ENCODE measurements at places on chromosomes 5 and 9.

DNA sequence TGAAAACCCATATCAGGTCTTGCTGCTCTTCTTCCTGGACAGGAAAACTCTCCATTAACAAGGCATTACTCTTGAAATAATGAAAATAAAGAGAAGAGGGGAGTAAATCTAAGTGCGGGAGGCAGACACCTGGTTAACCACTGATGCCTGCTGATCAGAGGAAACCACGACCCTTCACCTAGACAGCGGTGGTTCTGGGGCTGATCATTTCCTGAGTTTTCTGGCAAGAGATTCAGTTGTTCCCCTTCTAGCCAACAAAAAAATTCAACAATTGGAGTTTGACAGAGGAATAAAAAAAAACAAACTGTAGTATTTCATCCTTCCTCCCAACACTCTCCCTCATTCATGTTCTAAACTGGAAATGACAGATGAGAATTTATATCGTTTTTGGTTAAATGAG lies 3.0 kb downstream of the RLN2 start:
- no peak overlapping the region for H3K27ac ChIP-seq
- H3K36me3 ChIP-seq, result peaks cover 7% of the 10 kb centered on the region
- DNase-seq, result no peak
- no peak overlapping the region for H3K4me3 ChIP-seq

DNA sequence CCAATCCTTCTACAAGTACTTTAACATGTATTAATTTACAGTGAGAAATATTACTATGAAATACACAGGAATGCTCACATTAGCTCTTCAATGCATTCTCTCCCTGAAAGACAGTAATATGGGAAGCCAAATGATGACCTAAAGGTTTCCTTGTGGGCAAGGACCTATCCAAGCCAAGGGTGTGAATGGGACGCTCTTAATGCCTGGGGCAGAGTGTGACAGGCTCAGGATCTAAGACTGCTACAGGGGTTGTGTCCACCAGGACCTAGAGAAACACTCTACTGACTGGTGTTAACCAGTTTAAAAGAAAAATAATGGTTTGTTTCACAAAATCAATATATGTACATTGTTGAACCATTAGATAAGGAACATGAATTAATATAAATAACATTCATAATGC lies 158.7 kb downstream of the FGF1 start:
- no peaks in the 10 kb centered on the region for H3K36me3 ChIP-seq
- H3K4me3 ChIP-seq, result no peak overlapping the region

DNA sequence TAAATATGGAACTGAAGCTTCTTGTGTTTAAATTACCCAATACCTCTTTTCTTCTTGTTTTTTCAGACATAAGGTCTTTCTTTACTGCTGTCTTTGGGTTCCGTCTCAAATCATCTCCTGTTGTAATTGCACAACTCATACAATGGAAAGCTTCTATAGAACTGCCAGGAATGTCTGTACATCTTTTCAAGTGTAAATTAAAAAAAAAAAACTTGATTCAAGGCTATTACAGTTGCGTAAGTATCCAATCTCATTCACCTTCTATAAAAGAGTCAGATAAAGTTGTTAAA lies 243.5 kb downstream of the ICE1 start:
- DNase-seq, result no peak
- peaks cover 3% of the 10 kb centered on the region for H3K27me3 ChIP-seq
- no peak overlapping the region for H3K4me3 ChIP-seq

DNA sequence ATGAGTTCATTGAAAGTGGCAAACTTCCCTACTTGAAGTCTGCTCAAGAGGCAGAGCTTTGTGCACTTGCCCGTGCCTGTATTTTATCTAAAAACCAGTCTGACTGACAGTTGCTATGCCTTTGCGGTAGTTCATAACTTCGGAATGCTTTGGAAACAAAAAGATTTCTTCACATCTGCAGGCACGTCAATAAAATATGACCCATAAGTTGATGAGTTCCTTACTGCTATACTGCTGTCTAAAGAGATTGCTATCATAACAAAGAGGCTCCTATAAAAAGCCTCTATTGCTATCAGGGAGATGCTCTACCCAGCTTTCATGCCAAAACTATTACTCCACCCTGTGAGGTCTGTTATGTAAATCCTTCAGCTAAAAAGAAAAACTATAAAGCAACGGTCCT lies 25.4 kb upstream of the RNF20 start:
- H3K4me3 ChIP-seq, result no peak overlapping the region
- no peak overlapping the region for H3K27ac ChIP-seq
- peaks cover 7% of the 10 kb centered on the region for H3K4me1 ChIP-seq
- no peak for DNase-seq
- H3K27me3 ChIP-seq, result peaks cover 9% of the 10 kb centered on the region

DNA sequence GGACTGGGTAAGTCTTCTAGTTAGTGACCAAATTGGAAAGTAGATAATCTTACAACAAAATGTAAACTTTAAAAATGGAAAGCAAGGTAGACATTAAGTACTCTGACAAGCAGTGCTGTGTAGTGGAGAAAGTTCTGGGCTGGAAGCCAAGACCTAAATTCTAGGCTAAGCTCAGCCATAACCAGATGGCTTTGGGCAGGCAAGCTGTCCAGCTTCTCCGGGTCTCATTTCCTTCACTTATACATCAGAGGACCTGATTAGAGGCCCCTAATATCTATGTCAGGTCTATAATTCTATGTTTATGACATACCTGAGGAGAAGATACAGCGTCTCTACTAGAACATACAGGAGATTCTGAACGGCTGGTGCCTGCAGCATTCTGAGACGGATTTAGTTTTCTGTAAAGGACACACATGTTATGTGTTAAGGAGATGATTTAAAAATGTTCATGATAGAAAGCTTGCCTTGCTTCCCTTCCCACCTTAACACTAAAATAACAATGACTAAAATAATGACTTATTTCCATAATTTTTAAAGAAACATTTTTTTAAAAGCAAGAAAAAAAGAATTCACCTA lies 61.2 kb downstream of the ELL2 start:
- no peak for DNase-seq
- peaks cover 13% of the 10 kb centered on the region for H3K36me3 ChIP-seq
- H3K27me3 ChIP-seq, result no peaks in the 10 kb centered on the region
- no peak overlapping the region for H3K4me3 ChIP-seq
- H3K27ac ChIP-seq, result no peak overlapping the region
- H3K4me1 ChIP-seq, result peaks cover 9% of the 10 kb centered on the region

DNA sequence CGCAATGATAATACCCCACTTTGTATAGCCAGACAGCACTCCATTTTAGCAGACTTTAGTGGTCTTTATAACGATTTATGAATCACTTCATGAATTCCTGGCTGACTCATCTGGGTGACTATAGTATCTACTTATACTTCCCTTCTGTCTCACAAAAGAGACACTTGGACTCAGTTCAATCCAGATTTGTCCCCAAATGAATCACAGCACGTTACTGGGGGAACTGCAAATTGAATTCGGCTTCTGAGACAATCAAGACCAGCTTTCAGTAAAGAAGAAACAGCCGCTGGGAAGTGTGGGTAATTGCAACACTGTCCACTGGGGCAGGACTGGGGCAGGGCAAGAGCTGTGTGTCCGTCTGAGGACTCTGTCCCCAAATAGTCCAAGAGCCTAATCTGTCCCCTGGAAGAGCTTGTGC lies 337.3 kb upstream of the RFX3 start:
- H3K27ac ChIP-seq, result no peak overlapping the region
- no peaks in the 10 kb centered on the region for H3K36me3 ChIP-seq
- no peak overlapping the region for H3K4me3 ChIP-seq
- no peaks in the 10 kb centered on the region for H3K4me1 ChIP-seq
- DNase-seq, result no peak

GRCh38 chr5:142655339-142656267 lies 30.3 kb downstream of the FGF1 start:
- no peaks in the 10 kb centered on the region for H3K36me3 ChIP-seq
- DNase-seq, result peak; percentile 67
- peaks cover 14% of the 10 kb centered on the region for H3K27me3 ChIP-seq
- H3K4me3 ChIP-seq, result no peak overlapping the region

DNA sequence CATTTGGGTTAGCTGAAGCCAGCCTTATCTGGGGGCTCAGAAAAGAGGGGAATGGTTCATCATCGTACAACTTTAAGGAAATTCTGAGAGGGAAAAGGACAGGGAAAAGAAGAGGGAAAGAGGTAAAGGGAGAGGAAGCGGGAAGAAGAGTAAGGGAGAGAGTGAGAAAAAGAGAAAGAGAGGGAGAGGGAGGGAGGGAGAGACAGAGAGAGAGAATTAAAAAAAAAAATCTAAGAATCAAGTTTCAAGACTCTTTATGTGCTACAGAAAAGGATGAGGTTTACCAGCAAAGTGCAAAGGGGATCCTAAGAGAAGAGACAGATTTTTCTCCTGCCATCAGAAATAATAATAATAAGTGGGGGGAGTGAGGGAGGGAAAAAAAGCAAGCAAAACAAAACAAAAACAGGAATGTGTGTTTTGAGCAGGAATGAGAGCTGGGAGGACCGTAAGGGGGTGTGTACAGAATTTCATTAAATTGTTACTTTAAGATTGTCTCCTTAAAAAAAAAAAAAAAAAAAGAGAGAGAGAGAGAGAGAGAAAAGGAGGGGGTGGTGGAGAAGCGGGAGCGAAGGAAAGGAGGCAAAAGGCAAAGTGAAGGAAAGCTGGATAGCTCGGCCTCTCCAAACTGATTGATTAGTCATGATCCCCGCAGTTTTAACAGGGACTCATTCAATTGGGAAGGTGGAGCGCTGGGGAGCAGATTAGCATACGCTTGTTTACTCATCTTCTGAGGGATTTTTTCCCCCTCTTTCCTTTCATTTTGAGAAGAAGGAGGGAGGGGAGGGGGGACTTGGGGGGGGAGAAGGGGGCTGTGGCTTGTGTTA lies 438 bp upstream of the PAPPA start:
- H3K4me3 ChIP-seq, result no peak overlapping the region
- H3K27ac ChIP-seq, result no peak overlapping the region
- peaks cover 69% of the 10 kb centered on the region for H3K27me3 ChIP-seq
- H3K36me3 ChIP-seq, result no peaks in the 10 kb centered on the region

- no peak overlapping the region for H3K4me3 ChIP-seq
- H3K4me1 ChIP-seq, result no peaks in the 10 kb centered on the region
- no peak for DNase-seq
- no peaks in the 10 kb centered on the region for H3K36me3 ChIP-seq
- no peak overlapping the region for H3K27ac ChIP-seq
- peaks cover 13% of the 10 kb centered on the region for H3K27me3 ChIP-seq
These were observed 63.0 kb upstream of the PTPN3 start for GRCh38 chr9:109561137-109561536.

GRCh38 chr9:107540164-107540561 lies 50.6 kb upstream of the KLF4 start:
- H3K27ac ChIP-seq, result no peak overlapping the region
- H3K36me3 ChIP-seq, result no peaks in the 10 kb centered on the region
- H3K27me3 ChIP-seq, result no peaks in the 10 kb centered on the region
- no peak overlapping the region for H3K4me3 ChIP-seq
- no peak for DNase-seq

- peaks cover 71% of the 10 kb centered on the region for H3K36me3 ChIP-seq
- DNase-seq, result no peak
- H3K27ac ChIP-seq, result no peak overlapping the region
- peaks cover 74% of the 10 kb centered on the region for H3K4me1 ChIP-seq
- no peak overlapping the region for H3K4me3 ChIP-seq
- H3K27me3 ChIP-seq, result no peaks in the 10 kb centered on the region
These were observed 4.5 kb downstream of the REEP5 start for GRCh38 chr5:112917453-112917995.

GRCh38 chr5:133307275-133307674 lies 255.5 kb downstream of the HSPA4 start:
- no peaks in the 10 kb centered on the region for H3K4me1 ChIP-seq
- H3K4me3 ChIP-seq, result no peak overlapping the region
- DNase-seq, result no peak
- H3K27me3 ChIP-seq, result peaks cover 3% of the 10 kb centered on the region
- H3K36me3 ChIP-seq, result no peaks in the 10 kb centered on the region
- no peak overlapping the region for H3K27ac ChIP-seq

DNA sequence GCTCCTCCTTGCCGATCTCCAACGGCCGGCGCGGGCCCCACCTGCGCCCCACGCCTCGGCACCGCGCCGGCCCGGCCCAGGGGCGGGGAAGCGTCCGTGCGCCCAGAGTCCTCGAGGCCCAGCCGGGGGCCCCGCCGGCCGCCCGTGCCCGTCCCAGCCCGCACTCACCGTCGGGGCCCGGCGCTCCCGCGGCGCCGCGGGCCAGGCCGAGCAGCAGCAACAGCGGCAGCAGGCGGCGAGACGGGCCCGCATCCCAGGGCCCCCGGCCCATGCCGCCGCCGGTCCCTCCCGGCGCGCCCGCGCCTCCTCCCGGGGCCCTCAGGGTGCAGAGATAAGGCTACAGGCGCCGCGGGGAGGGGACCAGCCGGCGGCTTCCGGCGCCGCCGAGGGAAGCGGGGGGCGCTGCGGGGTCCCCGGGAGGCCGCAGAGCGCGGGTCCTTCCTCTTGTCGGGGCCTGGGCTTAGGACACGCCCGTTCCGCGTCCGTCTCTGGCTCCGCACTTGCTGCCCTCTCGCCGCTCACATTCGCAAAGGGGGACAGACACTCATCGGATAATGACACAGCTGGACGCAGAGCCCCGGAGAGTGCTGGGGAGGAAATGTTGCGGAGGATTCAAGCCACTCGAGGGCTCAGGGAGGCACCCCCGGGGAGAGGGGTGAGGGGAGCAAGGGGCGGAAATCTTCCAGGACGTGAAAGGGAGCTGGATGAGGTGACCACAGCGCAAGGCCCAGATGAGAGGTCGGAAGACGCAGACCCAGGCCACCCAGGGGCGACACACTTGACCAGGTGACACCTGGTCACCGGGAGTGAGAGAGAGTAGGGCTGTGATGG lies at the start of gene SUSD1:
TSS of gene SUSD1 (minus strand) at position 333 of the 831 bp plus-strand sequence. CDS start at position 271, 62 bp downstream.
- peak within 1 kb of the TSS; percentile 97 for H3K27ac ChIP-seq
- peak; percentile 33 for DNase-seq
- H3K36me3 ChIP-seq, result peaks cover 27% of the 10 kb centered on the region
- H3K4me1 ChIP-seq, result peaks cover 75% of the 10 kb centered on the region
- H3K27me3 ChIP-seq, result peaks cover 14% of the 10 kb centered on the region

GRCh38 chr5:166746506-166746905 lies 1544.9 kb upstream of the WWC1 start:
- H3K36me3 ChIP-seq, result no peaks in the 10 kb centered on the region
- H3K4me1 ChIP-seq, result no peaks in the 10 kb centered on the region
- no peak overlapping the region for H3K4me3 ChIP-seq

- H3K27ac ChIP-seq, result no peak overlapping the region
- H3K4me3 ChIP-seq, result no peak overlapping the region
- no peak for DNase-seq
- no peaks in the 10 kb centered on the region for H3K36me3 ChIP-seq
- H3K4me1 ChIP-seq, result no peaks in the 10 kb centered on the region
- no peaks in the 10 kb centered on the region for H3K27me3 ChIP-seq
These were observed 106.9 kb downstream of the PAPPA start for GRCh38 chr9:116260531-116260930.

Measured in activated CD4-positive, alpha-beta T cell treated with anti-CD3 and anti-CD28 coated beads, Interleukin-2, amount 10 ng/mL, durations not matched to agents 7 days and 5 days (primary cell).